Stimulated activated CD4-positive, alpha-beta T cell treated with anti-CD3 and anti-CD28 coated beads, Interleukin-12 subunit alpha, Interleukin-12 subunit beta, amount 100 ng/mL, for 24 hours (primary cell): ENCODE measurements at places on chromosomes 4 and X.

- no peak for DNase-seq
Measured at GRCh38 chr4:58809948-58810347, 1699.8 kb upstream of the IGFBP7 start.

DNA sequence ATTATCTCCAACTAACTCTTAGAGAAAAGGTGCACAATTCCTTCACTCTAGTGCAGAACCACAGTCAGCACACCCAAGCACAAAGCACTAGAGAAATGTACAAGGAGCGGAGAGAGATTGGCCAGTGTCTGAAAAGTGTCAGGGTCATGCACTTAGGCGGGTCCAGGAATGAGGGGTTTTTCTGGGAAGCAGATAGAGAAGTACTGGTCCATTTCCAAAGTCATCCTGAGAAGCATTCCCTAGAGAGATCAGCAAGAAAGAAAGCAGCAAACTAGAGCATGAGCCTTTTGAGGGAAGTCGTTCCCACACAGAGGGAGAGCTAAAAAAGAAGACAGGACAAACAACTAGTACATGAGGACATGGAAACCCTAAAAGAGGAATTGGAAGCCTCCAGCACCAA, 168.1 kb upstream of the MAP3K15 start:
- DNase-seq: no peak

GRCh38 chr4:81650606-81651242, 179.0 kb upstream of the RASGEF1B start:
- no peak for DNase-seq

DNA sequence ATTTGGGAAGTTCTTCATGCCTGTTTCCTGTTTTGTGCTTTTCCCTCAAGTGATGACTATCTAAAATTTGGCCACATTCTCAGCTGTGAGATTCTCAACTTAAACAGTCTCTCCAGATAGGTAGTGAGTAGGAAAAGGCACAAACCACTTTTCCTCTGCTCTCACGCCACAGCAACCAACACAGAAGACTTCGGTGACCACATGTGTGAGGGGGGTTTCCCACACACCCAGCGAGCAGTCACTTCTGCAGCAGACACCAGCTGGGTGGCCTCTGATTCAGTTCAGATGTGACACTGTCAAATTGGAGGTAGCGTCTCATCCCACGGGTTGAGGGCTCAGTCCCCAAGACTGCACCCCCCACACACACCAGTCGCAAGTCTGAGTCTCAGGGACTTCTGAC, 25.1 kb upstream of the CLDN34 start:
- peak; percentile 61 for DNase-seq

DNA sequence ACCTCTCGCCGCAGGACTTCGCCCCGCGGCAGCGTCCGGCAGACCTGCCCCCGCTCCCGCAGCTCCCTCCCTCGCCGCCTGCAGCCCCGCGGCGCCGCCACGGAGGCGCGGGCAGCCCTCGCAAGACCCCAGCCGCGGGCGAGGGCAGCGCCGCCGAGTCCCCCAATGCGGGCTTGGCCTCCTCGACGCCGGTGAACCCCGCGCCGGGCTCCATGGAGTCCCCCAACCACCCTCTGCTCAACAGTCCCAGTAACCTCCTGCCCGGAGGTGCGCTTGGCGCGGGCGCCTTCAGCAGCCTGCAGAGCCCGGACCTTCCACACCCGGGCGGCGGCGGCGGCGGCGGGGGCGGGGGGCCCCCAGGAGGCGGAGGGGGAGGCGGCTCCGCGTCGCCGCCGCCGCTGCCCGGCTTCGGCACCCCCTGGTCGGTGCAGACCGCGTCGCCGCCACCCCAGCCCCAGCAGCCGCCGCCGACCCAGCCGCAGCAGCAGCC, 1.2 kb downstream of the CPEB2 start:
- DNase-seq: peak; percentile 45

- no peak for DNase-seq
Measured at GRCh38 chr4:3829211-3829955, 63.2 kb downstream of the ADRA2C start.

DNA sequence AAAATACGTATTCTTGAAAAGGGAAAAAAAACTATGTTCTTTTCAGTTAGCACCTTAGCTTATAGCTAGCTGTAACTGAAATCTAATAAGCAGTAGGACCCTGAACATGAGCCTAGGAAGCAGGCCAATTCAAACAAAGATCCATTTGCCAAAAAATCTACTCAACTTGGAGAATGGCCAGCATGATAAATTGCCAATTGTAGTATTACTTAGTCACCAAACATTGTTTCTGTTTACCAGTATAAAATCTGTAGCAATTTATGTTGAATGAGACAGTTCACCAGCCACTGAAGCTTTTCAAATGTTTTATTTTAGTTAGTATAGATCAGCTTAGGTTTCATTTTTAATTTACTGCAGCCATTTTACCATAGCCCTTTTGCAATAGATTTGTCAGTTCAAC, 323.6 kb upstream of the DIPK2B start:
- no peak for DNase-seq

- no peak for DNase-seq
Measured at GRCh38 chr4:110484767-110485166, 8.8 kb downstream of the ENPEP start.

DNA sequence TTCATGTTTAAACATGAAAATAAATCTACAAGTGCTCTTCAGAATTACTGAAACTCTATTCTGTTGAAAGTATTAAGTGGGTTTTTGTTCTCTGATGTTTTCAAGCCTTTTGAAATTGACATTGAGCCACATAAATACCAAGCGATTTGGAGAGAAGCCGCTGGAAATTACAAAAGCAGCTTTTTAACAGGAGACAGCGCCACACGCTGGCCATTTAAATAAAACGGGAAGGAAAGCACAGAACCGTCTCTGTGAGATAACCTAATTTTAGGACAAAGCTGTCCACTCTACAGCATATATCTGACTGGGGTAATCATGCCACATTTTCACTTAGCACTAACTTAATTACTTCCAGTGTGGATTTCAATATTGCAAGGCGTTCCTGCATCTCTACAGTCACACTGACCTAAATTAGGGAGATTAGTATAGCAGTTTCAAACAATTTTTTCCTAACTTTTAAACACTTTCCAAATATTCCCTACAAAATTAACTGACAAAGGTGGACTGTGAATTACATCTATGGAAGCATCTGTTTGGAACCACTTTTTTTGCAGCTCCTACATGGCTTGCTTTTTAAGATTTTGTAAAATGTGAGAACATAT, 6.8 kb upstream of the ANOS1 start:
- DNase-seq: peak; percentile 24

GRCh38 chr4:47615385-47615784, 130.3 kb downstream of the ATP10D start:
- DNase-seq: no peak

- no peak for DNase-seq
Measured at GRCh38 chrX:21723084-21723483, 34.8 kb downstream of the SMPX start.

- DNase-seq: no peak
Measured at GRCh38 chr4:110172972-110173371, 25.4 kb downstream of the ELOVL6 start.

DNA sequence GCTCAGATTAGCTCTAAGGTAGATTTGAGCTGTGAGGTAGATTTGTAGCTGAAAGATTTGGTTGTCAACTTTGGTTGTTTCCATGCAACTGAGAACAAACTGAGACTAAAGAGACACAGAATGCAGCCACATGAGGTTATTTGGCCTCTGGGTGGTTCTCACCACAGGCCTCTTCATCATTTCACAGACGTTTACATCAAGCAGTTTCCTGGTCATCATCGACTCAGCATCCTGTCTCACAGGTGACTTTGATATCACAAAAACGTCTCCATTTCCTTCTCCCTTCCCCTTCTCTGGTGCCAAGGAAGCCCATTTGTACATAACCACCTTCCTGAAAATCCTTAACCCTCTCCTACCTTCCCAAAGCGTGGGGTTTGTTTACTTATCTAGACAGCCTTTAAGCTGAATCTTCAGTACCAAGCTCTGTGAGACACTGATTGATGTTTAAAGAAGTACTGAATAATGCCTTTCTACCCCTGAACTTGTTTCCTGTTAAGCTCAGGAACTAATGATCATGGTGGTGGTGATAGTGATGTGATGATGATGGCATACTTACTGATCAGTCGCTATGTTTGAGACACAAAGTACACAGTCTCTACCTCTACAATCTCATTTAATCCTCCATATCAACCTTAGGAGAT, 81.9 kb downstream of the FAM114A1 start:
- no peak for DNase-seq

- no peak for DNase-seq
Measured at GRCh38 chrX:103376979-103377324, 614 bp downstream of the BEX3 start.

GRCh38 chr4:39888541-39888940, 89.2 kb downstream of the PDS5A start:
- DNase-seq: no peak

DNA sequence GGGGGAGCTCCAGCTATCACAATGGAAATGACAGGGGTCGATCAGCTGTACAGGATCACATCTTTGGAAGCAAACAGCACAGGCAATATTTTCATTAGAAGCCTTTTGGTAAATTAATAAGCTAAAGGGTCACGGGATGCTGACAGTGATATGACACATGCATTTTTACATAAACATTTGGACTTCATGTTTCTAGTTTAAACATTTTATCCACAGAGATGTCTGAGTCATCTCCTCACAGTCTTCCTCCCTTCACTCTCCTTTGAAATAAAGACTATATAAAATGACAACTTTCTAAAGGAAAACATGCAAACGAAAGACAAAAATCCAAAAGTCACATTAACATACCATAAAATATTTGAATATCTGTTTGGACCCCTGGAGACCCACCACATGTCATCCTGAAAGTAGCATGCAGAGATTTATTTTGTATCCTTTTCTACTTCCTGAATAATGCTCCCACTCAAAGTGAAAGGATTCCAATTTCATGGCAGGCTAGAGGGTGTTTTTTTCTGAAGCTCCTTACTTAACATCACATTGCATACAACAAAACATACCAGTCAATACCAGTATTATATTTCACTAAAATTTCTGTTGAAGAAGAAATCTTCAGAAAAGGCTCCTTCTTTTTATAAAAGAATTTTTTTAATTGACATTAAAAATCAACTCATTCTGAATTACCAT, 200.1 kb upstream of the PPARGC1A start:
- DNase-seq: no peak

- DNase-seq: no peak
Measured at GRCh38 chr4:103429283-103429682, 231.1 kb upstream of the CENPE start.

- no peak for DNase-seq
Measured at GRCh38 chr4:8039290-8039689, 99.6 kb upstream of the AFAP1 start.

DNA sequence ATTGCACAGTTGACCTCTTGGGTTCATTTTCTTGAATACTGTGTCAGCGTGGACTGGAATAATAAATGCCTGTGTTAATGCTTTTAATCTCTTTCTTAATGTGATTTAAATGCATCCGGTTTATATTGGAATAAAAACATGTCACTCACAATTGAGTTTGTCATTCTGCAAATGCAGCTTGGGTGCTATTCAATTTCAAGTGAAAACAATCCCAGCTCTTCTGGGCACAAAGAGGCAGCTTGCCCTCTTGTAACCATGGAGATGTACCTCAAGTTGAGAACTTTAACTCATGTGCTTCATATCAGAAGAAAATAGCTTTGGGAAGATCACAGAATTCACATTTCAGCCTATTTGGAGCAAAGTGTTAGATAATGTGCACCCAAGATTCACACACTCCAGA, 355.7 kb upstream of the GNPDA2 start:
- DNase-seq: no peak

DNA sequence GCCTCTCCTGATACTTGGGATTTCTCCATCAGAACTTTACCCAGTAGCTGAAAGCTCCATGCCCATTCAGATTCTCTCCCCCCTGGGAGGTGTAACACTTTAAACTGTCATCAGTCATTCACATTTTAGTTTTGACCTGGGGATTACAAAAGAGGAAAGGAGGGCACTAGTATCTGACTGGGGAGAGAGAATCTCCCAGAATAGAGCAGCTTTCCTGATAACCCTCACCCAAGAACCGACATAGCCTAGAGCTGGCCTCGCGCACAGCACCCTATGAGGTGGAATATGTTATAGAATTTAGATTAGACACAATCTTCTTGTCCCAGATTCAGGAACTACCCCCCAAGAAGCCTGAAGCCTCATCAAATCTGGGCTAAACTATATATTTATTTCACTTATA, 950.2 kb upstream of the TENM3 start:
- DNase-seq: no peak

GRCh38 chrX:41507919-41508318, 60.8 kb downstream of the NYX start:
- DNase-seq: no peak

DNA sequence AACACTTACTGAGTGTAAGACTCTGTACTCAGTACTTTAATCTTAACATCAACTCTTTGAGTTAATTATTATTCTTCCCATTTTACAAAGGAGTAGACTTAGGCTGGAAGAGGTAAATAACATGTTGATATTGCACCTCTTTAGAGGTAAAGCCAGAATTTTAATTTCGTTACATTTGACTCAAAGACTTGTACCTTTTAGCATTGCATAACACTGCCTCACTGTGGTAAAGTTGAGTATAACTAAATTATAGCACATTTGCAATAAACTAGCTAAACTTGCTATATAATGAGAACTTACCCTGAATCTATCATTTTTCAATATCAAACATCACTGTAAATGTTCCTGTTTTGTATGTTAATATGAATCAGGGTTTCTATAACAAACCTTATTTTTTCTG, 218.5 kb downstream of the PRR32 start:
- DNase-seq: no peak

- no peak for DNase-seq
Measured at GRCh38 chrX:47568656-47569295, 7.8 kb downstream of the ARAF start.

DNA sequence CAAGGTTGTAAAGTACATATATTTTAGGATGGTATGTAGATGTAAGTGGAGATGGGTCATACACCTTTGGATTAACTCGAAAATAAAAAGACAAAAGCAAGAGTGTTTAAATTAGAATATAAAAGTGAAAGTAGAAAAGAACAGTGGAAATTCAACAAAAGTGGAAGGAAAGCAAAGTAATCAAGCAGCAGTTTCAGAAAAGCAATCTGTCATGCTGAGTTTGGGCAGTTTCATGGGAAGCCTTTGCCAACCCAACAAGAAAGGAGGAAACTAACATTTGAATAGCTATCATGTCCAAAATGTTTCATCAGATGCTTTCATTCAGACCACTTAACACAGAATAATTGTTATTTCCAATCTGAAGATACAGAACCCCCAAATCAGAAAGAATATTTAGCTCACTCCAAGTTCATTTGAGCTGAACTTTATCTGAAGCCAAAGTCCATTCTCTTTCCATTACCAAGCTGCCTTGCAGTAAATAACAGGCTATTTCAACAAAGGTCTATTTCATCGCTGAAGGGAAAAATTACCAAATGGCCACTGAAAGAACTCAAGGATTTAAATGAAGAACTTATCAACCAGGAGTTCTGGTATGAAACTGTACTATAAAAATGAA, 1.8 kb upstream of the EXOSC9 start:
- DNase-seq: no peak

GRCh38 chr4:67743194-67743593, 11.0 kb downstream of the GNRHR start:
- no peak for DNase-seq

GRCh38 chr4:142356118-142356759, 489.9 kb downstream of the INPP4B start:
- no peak for DNase-seq

- no peak for DNase-seq
Measured at GRCh38 chrX:29531336-29531735, 684.0 kb upstream of the MAGEB2 start.

GRCh38 chrX:24054182-24055042, at the start of gene EIF2S3:
Gene EIF2S3, plus strand, starts transcription at chrX:24054956. Its CDS starts 13 bp downstream, at chrX:24054969.
- DNase-seq: peak; percentile 73

GRCh38 chrX:13066391-13066790, 22.0 kb upstream of the FAM9C start:
- DNase-seq: no peak
